ENCODE measurements at places on chromosomes 5 and 9.

DNA sequence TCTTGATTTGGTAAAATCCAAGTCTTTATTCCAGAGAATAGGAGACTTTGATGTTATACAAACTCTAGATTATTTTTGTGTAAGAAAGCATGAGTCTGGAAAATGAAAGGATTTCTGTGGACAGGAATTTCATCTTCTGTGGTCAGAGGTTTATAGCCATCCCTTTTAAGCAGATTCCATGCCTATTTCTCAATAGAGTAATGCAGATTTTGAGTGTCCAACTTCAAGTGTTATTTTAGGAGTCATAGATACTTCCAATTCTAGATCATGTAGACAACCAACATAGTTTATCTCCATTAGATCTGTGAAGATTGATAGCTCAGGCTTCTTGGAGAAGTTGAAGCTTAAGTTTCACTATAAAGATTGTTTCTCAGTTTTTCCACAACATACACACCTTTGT is 379.7 kb downstream of the PSAT1 start:
- DNase-seq: no peak

- no peak for DNase-seq
Observed at GRCh38 chr9:123725389-123725788, 204.5 kb downstream of the DENND1A start.

GRCh38 chr9:18245911-18246310 is 228.0 kb upstream of the ADAMTSL1 start:
- DNase-seq: no peak

DNA sequence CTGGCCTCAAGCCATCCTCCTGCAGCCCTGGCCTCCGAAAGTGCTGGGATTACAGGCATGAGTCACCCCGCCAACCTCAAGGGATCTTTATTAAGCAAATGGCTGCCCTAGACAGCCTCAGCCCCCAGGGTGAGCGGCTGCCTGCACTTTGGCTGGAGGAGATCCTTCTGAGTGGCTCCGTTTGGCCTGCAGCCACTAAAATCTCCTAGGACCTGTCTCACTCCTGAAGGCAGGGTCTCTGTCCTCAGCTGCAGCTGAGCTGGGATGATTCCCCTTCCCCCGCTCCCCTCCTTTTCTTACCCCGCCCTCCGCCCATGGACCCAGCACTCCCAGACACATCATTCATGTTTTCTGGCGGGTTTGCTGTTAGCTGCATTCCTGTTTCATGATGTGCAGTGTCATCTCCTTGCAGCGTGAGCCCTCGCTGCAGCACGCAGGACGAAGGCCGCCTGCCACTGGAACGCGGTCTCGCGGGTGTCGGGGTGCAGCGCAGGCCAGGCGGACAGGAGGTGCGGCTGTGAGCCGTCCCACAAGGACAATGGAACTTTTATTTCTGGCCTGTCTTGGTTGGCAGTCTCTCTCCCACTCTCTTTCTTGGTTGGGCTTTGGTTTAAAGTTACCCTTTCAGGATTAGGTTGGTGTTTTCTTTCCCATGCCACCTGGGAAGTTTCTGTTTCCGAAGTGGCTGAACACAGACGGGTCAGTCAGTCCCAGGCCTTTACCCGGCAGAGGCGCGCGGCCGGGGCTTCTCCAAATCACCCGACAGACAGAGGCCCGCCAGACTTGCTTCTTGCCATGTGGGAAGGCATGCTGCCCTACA is 137.1 kb downstream of the FOXD1 start:
- no peak for DNase-seq

DNA sequence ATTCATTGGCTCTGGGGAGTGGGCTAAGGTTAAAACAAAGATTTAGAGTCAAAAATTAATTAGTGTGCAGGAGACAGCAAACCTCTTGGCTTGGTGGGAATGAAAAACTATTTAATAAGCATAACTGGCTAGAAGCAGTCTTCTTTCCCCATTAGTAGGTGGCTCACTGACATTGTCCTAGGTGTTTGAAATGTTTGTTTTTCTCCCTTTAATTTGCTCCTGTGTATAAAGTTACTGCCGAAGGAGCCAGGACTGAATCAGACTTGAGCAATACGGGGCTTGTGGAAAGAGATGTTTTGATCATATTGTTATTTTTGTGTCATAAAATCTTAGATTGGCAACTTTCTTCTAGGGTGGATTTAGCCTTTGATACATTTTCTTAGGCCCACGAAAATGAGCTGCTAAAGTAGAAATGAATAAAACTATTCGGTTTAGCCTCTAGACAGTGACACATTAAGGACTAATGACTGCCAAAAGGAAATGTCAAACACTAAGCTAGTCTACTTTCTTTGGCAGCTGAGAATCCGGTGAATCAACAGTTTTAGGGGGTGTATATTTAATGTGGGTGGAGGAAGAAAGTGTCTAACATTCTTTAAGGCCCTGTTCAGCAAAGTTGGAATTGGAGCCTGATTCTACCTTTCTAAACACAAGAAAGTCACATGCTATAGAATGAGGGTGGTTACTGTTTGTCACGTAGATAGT is 30.2 kb downstream of the LRRTM2 start:
- DNase-seq: no peak

- DNase-seq: no peak
Observed at GRCh38 chr9:72440378-72440777, 75.4 kb upstream of the ZFAND5 start.

GRCh38 chr5:141656396-141656795 is 5.2 kb upstream of the FCHSD1 start:
- DNase-seq: no peak

GRCh38 chr5:122165559-122166078 is 36.3 kb downstream of the ZNF474 start:
- no peak for DNase-seq

DNA sequence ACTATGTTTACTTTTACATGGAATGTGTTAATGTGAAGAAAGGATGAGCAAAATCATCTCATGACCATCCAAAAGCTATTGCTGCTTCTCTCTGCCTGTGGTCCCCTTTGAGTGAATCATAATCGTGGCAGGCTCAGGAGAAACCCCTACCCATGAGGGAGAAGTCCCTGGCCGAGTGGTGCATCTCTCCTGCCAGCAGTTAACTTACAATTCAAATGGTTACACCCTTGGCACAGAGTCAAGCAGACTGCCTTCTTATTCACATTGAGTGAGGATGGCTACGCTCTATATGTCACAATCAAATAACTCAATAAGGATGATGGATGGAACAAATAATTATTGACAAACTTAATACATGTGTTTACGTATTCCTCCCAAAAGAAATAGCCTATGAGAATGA is 179.1 kb downstream of the FGF1 start:
- DNase-seq: no peak

DNA sequence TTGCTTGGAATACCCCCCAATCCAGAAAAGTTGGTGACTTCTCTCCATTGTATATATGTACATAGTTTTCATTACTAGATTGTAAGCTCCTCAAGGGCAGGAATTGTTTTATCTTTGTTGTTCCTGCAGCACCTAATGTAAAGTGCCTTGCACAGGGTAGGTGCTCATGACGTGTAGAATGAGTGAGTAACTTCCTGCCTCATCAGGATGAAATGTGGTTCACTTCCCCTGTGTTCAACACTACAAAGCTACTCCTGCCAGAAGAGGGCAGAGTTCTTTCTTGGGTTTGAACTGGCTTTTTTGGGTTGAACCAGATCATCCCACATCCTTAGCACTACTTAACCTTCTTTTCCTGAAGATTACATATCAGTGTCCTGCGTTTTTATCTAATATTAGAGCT is 23.9 kb downstream of the GTF3C4 start:
- peak; percentile 31 for DNase-seq

Data from GF-D8 (cell line).